ENCODE measurements at places on chromosomes 5 and 9.

DNA sequence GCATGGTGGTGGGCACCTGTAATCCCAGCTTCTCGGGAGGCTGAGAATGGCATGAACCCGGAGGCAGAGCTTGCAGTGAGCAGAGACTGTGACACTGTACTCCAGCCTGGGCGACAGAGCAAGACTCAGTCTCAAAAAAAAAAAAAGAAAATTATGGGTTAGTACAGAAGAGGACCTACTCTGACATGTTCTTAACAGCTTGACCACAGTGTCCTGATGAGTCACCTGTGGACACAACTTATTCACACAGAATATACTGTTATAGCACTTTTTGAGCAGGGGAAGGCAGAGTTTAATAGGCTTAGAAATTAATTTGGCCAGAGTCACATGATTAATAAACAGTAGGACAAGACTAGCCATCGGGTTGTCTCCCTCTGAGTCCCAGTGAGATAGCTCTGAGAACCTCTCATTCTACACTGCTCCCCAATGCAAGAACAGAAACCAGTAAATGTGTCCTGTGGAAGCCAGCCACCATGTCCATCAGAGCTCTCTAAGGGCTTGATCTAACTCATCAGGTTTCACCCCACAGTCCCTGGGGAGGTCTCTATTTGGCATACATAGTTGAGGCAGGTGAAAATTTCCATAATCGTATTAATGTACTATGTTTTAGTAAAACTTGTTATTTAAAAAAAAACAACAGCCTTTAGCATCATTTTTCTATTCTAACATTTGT lies 1077.9 kb upstream of the C9orf72 start:
- DNase-seq, result no peak

GRCh38 chr9:134885679-134886412 lies 5.2 kb downstream of the FCN2 start:
- no peak for DNase-seq

GRCh38 chr5:65753189-65753588 lies 31.2 kb downstream of the NLN start:
- DNase-seq, result no peak

GRCh38 chr9:136985027-136985602 lies 2.3 kb downstream of the LCNL1 start:
- DNase-seq, result no peak

GRCh38 chr5:133818031-133818431 lies 150.4 kb downstream of the C5orf15 start:
- no peak for DNase-seq

DNA sequence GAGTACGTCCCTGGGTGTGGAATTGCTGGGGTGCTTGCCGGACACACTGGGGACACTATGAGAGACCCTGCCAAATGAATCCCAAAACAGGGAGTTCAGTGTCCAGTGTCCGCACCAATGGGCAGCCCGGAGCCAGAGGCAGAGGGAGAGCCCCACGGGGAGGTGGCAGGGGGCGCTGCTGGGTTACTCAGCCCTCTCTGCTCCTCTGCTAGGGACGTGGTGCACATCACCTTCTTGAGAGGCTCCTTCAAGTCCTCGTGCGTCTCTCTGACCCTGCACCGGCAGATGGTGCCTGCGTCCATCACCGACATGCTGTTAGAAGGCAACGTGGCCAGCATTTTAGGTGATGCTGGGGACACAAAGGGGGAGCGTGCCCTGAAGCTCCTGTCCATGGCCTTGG lies 20.8 kb downstream of the STKLD1 start:
- no peak for DNase-seq

GRCh38 chr9:132244582-132245455 lies 83.0 kb downstream of the NTNG2 start:
- DNase-seq, result no peak

GRCh38 chr5:51882647-51883046 lies 499.4 kb downstream of the ISL1 start:
- no peak for DNase-seq

GRCh38 chr9:36088020-36088419 lies 48.5 kb upstream of the GLIPR2 start:
- DNase-seq, result no peak

DNA sequence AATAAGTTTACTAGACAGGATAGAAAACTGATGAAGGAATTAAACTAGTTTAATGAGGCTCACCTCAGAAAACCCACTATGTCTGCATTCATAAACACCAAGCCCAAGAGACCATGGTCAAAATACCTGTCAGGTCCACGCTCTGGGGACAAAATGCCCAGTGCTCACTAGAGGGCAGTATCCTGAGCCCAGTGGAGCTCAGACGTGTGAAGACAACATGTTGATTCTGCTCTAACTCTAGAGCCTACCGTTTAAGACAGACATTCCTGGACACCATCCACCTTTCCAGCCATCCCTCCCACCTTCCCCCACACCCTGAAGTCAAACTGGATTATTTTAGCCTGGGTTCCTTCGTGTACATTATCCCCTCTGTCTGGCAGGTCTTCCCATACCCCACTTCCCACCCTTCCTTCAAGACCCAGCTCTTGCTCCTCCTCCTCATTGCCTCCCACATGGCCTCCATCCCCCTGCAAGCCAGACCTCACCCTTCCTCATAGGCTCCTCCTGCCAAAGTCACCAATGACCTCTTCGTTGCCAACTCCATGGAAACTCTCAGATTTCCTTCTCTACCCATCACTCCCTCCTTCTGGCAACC lies 142.3 kb upstream of the FSTL4 start:
- DNase-seq, result no peak

DNA sequence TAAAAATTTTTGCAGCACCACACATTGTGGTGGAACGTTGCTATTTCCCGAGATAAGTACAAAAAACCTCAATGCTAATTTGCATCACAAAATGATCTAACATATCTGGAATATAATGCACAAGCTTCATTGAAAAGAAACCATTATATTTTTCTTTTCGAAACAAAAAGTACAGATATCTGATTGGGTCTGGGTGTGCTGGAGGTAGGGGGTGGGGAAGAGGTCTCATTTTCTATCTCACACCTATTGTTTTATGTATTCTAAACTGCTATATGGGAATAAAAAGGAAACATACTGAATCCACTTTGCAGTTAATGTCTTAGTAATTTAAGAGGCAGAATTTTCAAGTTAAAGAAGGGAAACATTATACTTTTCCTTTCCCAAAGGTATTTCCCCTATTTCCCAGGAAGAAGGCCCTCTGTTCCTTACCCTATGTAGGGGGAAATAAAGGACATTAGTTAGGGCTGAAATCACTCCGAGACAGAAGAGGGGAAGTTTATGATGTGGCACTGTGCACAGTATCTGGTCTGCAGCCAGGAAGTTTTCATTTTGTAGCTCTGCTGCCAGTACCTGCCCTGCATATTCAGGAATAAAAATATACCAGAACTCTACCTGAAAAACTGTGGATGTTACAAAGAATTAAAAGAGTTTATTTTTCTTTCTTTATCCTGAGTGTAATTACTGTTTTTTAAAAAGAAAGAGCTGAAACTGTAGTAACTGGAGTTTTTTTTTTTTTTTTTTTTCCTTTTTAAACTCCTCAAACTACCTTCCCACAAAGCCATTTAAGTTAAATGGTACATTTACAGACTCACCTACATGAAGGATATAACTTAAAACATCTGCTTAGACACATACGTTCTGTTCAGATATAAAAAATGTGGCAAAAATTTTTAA lies 7.4 kb downstream of the MEF2C start:
- DNase-seq, result no peak

DNA sequence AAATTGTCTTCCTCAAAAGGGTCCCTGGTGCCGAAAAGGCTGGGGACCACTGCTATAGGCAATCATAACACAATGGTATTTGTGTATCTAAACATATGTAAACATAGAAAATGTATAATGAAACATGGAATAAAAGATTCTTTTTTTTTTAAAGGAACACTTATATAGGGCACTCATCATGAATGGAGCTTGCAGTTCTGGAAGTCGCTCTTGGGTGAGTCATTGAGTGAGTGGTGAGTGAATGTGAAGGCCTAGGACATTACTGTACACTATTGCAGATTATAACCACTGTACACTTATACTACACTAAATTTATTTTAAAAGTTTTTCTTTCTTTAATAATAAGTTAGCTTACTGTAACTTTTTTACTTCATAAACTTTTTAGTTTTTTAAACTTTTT lies 176.4 kb downstream of the ARRDC3 start:
- no peak for DNase-seq

DNA sequence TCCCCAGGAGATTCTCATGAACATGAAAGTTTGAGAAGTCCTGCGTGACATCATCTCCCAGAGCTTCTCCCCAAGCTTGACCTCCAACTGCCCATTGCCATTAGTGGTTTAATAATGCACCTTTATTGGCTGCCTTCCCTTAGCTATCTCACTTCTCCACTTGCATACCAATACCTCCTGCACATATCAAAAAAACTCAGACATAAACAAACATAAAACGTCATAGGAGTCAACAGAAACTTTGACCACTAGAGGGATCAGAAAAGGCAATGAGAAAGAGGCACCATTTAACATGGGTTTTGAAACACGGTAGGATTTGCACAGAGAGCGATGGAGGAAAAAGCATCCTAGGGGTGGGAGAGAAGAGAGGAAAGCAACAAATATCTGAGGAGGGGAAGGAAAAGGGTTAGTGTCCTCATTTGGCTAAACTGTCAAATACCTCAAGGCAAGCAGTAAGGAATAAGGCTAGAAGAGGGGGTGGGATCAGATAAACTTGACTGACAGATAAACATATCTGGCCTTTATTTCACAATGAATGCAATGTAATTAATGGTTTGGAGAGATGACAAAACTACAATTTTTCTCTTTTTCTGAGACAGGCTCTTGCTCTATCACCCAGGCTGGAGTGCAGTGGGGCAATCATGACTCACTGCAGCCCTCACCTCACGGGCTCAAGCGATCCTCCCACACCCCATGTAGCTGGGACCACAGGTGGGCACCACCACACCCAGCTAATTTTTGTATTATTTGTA lies 27.0 kb downstream of the GNAQ start:
- DNase-seq, result no peak

GRCh38 chr9:3447788-3448187 lies 78.0 kb downstream of the RFX3 start:
- no peak for DNase-seq

DNA sequence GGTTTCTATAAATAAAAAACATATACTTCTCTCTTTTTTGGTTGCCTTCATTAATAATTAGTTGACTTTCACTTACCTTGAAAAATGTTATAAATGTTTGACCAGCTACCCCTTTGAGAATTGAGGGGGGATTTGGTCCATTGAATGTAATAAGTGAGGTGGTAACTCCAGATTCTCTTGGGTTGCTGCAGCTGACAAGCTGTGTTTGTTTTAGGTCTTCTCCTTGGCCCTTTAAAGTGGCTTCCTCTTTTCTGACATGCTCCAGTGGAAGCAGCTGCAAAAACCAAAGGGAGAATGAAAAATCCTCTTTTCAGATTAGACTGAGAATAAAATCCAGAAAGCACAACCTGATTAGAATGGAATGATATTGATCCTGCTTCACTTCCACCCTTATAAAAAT lies 410.5 kb downstream of the TMEM38B start:
- DNase-seq, result no peak

- no peak for DNase-seq
Measured at GRCh38 chr5:94239266-94239665, 379.1 kb downstream of the KIAA0825 start.

DNA sequence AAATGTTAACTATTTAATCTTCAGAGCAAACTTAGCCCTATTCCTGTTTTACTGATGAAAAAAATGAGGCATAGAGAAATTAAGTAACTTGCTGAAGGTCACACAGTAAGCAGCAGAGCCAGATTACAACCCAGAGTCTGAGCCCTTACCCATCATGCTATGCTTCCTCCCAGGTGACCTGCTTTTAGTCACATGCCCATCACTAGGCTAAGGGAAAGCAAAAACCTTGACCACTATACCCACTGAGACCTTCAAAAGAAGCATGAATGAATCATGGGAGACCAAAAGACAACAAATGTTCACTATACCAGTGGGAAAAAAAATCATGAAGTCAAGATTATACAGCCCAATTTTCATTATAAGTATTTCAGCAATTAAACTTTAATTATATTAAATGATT lies 5.3 kb upstream of the HAUS6 start:
- DNase-seq, result no peak

- no peak for DNase-seq
Measured at GRCh38 chr9:70935856-70936255, 185.6 kb downstream of the TRPM3 start.

GRCh38 chr9:13352451-13352979 lies 73.0 kb upstream of the MPDZ start:
- DNase-seq, result no peak

- DNase-seq, result no peak
Measured at GRCh38 chr9:107779731-107780130, 290.2 kb upstream of the KLF4 start.

DNA sequence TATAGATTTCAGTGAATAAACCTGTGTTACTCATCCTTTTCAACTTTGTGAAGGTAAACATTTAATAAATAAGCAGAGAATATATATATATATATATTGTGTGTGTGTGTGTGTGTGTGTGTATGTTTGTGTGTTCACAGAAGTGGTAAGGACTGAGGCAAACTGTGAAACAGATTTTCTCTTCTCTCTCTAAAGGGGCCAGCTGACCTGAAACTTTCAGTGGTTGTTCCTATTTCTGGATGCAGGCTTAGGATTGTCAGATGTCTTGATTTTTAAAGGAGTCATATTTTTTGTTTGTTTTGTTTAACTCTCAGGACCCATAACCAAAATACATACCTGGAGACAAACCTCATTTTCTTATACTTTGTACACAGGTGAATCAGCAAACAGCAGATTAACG lies 714.9 kb upstream of the MEF2C start:
- no peak for DNase-seq

DNA sequence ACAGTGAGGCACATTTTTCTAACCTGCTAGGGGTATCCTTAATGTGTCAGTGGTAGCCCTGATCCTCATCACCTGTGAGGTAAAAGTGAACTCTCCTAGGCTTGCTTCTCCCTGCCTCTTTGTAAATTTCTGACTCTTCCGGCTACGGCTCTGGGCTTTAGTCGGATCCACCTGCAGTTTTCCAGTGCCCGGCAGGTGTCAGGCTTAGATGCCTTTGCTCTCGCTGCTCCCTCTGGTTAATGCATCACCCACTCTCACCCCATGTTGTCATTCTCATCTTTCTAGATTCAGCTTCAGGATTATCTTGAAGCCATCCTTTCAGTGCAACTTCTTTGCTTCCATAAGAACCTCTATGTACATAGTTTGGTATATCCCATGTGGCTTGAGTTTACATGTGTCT lies 3.6 kb downstream of the CEP78 start:
- DNase-seq, result no peak

DNA sequence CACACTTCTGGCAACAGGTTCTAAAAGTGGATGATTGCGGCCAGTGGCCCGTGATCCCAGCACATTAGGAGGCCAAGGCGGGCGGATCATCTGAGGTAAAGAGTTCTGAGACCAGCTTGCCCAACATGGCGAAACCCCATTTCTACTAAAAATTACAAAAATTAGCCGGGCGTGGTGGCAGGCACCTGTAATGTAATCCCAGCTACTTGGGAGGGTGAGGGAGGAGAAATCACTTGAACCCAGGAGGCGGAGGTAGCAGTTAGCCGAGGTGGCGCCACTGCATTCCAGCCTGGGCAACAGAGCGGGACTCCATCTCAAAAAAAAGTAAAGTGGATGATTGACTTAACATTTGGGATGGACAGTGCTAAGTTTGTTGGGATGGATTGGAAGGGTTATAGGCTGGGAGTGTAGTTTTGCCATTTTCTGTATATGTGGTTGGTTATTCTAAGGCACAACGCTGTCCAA lies 3.4 kb downstream of the MATR3 start:
- DNase-seq, result no peak

GRCh38 chr9:121889990-121890563 lies 203.0 kb downstream of the TTLL11 start:
- no peak for DNase-seq

- DNase-seq, result no peak
Measured at GRCh38 chr5:178458140-178458539, 132.1 kb downstream of the COL23A1 start.

- no peak for DNase-seq
Measured at GRCh38 chr5:134240421-134240962, 14.6 kb upstream of the PPP2CA start.
